Activated naive CD8-positive, alpha-beta T cell treated with anti-CD3 and anti-CD28 coated beads, Interleukin-2, amount 10 ng/mL, durations not matched to agents 7 days and 5 days (primary cell): ENCODE measurements at places on chromosomes 4 and X.
A peak's percentile ranks its signal among the peaks of the same experiment; 100 is the strongest.

DNA sequence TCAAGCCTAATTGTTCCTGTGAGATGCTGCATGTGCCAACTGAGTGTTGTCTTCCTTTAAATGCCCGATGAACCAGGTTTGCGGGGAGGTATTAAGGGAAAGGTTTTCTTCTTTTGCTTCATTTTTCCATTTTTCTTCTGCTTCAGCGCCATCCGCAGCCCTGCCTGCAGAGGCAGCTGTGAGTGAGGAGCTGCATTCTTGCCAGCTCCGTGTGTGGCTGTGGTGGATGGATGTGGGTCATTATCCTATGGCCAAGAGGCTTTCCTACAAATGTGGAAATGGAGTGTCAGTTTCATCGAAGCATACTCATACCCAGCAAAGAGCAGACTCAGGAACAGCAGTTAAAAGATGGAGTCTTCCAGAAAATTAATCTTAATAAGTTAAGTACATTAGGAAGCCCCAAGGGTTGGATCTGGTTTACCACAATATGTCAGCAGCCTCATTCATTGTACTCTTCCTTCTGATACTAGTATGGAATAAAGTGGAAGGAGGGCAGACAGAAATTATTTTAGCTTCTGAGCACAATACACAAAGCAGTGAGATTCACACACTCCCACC lies 37.6 kb downstream of the TNIP3 start:
- DNase-seq = no peak

- DNase-seq = no peak
Observed at GRCh38 chr4:10108391-10108790, 8.2 kb downstream of the WDR1 start.

GRCh38 chrX:78708816-78709215 lies 38.7 kb upstream of the LPAR4 start:
- DNase-seq = no peak

DNA sequence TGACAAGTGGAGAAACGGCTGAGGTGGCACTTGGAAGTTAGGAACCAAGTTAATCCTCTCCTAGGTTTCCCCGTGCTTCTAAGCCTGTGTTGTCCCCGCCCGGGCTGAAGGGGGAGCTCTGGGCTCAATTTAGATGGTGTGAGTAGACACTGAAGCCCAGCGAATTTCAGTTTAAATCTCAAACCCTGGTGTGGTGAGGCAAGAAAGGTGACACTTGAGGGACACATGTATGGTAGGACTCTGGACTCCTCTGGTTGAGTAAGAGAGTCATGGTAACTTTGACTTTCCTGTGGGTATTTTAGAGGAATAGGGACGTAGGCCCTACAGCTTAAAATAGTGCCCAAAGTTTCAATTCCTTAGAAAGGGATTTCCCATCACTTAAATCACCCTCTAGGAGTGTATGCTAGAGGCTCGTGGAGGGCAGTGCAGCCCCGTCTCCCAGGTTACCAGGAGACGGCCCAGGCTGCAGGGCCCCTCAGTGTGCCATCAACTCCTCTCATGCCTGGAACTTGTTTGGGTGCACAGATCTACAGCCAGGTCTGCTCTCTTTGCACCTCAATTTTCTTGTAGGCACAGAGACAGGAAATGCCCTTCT lies 24.0 kb downstream of the HAND2 start:
- DNase-seq = peak; percentile 59

GRCh38 chr4:173014113-173014558 lies 154.5 kb upstream of the GALNT7 start:
- no peak for DNase-seq

GRCh38 chrX:1264556-1264955 lies 4.1 kb upstream of the CSF2RA start:
- no peak for DNase-seq

DNA sequence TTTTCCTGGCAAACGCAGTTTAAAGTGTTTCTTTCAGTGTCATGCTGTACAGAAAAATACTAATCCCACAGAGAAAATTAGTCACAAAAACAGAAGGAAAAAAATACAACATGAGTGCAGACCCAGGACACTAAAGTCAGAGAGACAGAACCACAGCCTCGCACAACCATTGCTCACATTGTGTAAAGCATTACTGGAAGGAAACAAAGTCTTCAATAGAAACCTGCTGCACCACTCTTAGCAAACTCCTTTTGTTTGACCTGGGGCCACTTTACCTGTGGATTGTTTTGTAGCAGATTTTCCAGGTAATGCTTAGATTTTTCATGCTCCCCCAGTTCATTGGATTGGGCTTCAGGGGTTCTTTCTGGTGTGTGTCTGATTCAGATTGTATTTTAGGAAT lies 131.8 kb upstream of the TMLHE start:
- DNase-seq = no peak

DNA sequence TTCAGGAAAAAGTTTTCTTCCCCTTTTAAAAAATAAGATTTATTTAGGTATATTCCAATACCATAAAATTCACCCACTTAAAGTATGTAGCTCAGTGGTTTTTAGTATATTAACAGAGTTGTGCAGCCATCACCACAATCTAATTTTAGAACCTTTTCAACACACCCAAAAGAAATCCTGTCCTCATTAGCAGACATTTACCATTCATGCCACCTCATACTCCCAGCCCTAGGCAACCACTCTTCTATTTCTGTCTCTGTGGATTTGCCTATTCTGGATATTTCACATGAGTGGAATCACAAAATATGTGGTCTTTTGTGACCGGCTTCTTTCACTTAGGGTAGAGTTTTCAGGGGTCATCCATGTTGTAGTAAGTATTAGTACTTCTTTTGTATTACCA lies 7.4 kb downstream of the ZNF81 start:
- DNase-seq = no peak

GRCh38 chr4:118826723-118827444 lies 9.0 kb downstream of the SEC24D start:
- DNase-seq = no peak

DNA sequence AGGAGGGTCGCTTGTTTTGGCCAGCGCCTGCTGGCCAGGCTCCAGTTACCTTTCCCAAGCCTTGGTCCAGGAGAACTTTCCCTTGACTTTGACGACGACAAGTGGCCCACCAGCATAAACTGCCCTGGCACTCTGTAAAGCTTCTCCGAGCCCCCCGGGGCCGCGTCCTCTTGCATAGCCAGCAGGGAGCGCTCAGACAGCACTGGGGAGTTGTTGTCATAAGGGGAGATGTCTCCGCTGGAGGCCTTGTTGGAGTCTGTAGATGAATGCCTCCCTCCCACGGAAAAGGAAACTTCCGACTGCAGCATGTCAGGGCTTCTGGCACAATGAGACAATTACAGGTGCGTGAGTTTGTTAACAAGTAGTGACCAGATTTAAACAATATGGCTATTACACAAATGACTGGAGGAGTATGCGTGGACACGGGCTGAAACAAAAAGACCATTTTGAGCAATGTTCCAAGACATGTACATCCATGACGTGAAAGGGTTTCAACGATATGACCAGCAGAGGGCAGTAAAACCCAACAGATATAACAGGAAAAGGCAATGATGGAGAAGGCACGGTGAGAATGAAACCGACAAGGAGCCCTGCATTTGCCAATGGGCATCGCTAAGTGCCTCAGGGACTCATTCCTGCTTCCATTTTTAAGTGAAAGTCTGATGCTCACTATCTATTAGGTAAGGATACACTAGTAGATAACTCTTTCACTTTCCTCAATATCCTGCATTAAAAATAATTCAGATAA lies 33.0 kb downstream of the HCCS start:
- DNase-seq = no peak

DNA sequence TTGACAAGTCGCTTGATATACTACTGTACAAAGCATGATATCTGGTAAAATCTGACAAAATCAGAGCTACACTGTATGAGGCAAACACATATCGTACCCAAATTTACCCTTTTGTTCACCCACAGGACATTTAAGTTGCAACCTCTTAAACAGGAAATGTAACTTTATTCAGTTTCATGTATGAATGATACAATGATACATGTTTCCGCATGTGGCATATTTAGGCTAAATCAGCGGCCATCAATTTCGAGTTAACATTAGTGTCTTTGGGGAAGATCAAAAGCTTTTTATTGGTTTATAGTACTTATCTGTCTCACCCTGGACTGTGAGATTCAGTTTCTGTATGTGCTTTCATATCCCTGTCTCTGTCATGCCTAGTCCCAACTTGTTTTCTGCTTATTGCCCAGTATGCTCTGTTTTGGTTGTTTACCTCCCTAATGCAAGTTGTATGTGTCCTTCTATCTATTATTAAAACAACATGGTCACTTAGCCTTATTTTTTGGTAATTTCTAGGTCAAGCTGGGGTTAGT lies 97.3 kb upstream of the HPRT1 start:
- DNase-seq = no peak

- no peak for DNase-seq
Observed at GRCh38 chr4:113094331-113094730, 44.9 kb downstream of the ANK2 start.

- no peak for DNase-seq
Observed at GRCh38 chr4:184251670-184251980, 34.0 kb upstream of the ENPP6 start.

GRCh38 chrX:139691493-139691842 lies 16.5 kb downstream of the MCF2 start:
- peak; percentile 17 for DNase-seq

- no peak for DNase-seq
Observed at GRCh38 chr4:27270435-27270834, 409.8 kb downstream of the STIM2 start.

DNA sequence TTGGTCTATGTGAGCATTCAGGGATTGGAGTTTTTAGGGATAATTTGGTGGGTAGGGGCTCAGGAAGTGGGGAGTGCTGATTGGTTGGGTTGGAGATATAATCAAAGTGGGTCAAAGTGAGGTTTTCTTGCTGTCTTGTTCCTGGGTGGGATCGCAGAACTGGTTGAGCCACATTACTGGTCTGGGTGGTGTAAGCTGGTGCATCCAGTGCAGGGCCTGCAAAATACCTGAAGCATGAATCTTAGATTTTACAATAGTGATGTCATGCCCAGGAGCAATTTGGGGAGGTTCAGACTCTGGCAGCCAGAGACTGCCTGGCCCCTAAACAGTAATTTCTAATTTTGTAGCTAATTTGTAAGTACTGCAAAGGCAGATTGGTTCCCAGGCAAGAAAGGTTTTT lies 665.6 kb upstream of the PRKX start:
- DNase-seq = no peak

- no peak for DNase-seq
Observed at GRCh38 chrX:15855568-15856221, 1.1 kb upstream of the AP1S2 start.
